CD4-positive, alpha-beta T cell treated with Interleukin-4 for 1 hour (primary cell): ENCODE measurements at places on chromosomes 12 and 14.

GRCh38 chr14:47189911-47190484, 485.4 kb downstream of the MDGA2 start:
- DNase-seq: no peak

GRCh38 chr12:128337431-128338170, 70.6 kb downstream of the TMEM132C start:
- DNase-seq: no peak

DNA sequence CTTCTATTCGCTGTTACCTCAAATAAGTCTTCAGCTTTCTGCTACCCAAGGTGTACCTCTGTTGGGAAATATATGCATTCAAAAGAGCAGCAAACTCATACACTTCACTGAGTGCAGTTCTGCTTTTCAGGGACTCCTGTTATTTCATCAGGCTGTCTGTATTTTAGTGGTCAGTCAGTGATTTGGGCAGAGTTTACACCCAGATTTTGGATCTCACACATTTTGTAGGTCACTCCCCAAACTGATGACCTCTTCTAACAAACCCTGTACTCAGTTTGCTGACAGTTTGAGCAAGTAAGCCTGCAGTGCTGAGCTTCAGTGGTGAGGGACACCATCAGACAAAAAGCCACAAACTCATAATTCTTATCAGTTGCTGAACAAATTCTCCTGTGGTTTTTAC, 8.2 kb upstream of the WASHC4 start:
- DNase-seq: no peak

DNA sequence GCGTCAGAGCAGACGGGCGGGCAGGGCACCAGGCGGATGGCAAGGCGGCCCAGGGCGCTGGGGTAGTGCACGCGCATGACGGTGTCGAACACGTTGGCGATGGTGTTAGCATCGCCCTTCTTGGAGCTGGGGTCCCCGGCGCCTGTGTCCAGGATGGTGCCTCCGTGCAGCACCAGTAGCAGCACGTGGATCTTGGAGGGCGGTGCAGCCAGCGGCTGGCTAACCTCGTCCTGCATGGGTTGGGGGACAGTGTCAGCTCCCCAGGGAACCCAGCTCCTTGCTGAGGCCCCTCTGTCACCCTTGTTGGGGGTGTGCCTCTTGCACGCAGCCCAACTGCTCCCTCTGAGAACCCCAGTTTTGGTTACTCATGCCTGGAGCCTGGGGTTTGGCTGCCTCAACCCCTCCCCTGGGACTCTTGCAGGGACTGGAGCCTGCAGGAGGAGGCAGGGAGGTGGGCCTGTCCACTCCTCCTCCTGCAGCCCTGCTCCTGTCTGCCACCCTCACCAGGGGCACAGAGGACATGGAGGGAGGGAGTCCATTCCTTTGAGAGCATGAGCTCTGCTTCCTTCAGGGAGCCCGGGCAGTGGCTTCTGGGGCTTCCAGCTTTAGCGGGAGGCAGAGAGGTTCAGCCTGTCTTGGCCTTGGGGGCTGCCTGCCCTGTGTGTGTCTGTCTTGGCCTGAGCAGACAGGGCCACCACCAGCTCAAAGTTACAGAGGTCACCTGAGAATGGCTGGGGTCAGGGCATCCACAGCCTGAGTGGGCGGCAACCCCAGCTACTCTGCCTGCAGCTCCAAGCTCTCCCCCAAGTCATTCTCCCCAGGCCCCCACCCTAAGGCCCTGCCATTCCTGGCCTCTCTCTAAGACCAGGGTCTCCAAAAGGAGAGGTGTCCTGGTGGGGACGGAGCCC, 17.1 kb downstream of the ARL6IP4 start:
- no peak for DNase-seq

DNA sequence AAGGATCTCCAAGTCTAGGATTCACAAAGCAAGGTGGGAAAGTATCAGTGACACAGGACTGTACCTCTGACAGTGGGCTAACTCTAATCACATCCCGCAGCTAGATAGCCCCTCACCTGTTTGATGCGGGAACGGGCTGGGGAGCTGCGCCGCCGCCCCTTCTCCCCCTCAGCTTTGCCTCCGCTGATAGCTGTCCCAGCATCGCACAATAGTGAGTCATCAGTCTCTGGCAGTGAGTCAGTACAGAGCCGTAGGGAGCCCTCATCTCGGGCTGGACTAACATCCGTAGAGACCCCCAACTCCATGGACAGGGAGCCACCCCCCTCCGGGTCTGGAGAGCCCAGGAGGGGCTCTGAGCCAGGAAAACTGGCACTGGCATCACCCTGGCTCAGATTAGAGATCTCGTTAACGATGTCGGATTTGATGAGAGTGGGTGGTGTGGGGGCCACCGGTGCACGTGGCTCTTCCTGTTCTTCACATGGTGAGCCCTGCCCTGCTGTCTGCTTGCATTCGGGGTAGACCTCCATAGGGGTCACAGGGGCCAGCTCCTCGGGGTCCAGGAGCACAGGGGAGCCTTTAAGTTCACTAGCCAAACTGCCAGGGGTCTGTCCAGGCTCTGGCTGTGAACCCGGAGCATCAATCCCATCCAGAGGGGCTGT, 10.9 kb downstream of the KMT2D start:
- no peak for DNase-seq

GRCh38 chr12:12717586-12718380, 615 bp downstream of the CDKN1B start:
- DNase-seq: peak; percentile 41

DNA sequence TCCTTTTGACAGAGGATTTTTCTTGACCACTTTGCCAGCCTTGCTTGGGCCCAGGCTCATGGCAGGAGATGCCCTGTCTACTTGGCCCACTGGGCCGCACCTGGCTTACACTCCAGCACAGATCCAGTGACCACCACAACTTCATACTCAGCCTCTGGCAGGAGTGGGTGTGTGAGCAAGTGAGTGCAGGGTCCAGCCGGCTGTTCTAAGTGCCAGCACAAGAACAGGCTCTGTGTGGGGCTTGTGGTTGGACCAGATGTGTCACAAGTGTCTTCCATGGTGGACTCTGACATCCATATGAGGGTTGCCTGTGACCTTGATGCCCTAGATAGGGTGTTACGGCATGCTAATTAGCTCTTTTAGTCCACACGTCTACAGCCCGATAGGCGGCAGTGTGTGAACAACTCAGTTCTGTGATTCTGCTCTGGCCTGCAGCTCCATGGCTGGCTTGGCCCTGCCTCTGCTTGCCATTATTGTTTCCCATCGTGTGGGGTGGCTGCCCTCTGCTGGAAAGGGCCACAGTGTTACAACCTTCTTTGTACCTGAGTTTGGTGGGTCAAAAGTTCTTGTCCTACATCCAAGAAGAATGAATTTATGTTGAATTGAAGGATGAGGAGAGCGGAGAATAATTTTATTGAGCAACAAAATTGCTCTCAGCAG, 1089.1 kb downstream of the SLC6A15 start:
- no peak for DNase-seq

- DNase-seq: no peak
These were observed 57.7 kb downstream of the WNK1 start for GRCh38 chr12:810116-810515.

DNA sequence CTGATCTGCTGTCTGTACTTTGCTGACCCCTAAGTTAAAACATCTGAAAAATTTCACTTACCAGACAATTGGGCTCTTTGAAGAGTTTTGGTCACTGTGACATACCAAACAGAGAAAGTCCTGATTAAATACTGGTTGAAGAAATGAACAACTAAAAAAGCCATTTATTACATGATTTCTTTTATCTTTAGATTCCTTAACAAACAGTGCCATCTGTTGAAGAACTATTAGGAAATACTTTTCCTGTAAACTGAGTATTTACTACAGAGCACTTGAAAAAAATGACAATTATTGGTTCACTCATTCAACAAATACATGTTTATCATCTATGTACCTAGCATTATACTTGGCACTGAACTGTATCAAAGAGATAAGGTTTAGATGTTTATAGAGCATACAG, 6.5 kb upstream of the WASHC4 start:
- DNase-seq: no peak

DNA sequence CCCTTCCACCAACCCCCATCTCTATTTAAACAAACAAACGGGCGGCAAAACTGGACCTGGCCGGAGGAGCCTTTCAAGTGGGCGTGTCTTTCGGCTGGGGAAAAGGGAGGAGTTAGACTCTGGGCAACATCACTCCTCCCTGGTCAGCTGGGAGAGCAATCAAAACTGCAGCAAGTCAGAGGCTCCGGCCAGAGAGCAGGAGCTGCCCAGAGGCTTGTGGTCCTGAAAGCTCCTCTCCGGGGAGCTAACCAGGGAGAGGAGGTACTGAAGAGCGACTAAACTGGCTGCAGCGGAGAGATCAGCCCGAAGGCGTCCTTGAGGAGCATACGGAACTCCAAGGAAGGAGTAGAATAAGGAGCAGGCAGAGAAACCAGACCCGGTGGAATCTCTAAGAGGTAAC, at the start of gene NEUROD4:
NEUROD4 (plus strand) TSS at position 191 of the 400 bp plus-strand sequence. CDS start 6,466 bp downstream, outside the sequence.
- peak; percentile 32 for DNase-seq

- no peak for DNase-seq
These were observed 5.5 kb downstream of the MYO1A start for GRCh38 chr12:57044468-57044867.

DNA sequence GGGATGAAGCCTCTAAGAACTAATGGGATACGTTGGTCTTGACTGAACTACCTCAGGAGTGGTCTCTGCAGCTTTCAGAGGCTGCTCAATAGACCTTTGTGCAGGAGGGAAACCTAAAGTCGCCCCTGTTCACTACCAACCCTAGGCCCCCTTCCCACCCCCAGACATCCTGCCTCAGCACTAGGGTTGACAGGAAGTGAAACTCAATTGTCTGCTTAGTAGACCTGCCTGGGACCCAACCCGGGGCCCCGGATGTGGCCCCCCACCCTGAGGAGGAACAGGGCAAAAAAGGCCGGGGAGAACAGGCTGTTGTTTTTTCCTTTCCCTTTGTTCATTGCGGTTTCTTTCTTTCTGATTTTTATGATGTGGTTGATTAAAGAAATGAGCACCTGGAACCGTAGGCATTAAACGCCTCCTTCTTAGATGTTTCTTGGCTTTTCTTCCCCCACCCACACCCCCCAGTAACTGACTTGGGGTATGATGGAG, 1.6 kb upstream of the DGKA start:
- DNase-seq: peak; percentile 90

GRCh38 chr12:54522243-54522642, 24.7 kb downstream of the NCKAP1L start:
- no peak for DNase-seq

DNA sequence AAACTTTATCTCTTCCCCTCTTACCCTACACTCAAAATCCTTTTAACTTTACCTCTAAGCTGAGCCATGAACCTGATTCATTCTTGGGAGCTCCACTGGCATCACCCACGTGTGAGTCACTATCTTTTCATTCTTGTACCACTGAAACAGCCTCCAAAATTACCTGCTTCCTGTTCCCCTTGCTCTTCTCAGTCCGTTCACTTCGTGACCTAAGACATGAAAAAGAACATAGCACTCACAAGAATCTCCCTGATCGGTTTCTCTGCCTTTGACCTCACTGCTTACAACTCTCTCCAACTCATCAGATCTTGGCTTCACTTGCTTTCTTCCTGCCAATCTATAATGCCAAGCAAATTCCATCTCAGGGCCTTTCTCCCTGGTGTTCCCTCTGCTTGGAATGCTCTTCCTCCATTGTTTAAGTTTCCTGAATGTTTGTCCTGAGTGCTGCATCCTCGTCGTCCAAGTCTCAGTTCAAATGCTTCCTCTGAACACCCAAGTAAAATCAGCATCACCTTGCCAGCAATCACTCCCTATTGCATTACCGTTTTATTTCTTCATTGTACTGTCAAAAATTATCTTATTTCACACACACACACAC, 9.2 kb downstream of the GLIPR1 start:
- DNase-seq: no peak

DNA sequence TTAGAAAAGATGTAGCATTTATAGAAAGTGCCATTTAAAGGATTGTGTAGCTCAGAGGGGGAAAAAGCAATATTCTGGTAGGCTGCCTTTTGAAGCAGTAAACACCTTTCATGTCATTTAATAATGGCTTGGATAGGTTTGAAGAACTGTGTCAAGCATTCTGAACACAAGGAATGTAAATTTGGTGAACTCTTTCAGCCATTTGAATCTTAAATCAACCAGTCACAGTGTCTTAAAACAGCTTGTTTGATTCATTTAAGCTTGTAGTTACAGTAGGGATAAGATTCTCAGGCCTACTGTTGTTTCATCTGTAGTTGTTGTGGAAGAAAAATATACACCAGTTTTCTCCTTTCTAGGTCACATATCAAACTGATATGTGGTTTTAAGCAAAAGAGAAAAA, 299.4 kb upstream of the NOVA1 start:
- no peak for DNase-seq

GRCh38 chr14:104937161-104937560, 12.5 kb downstream of the PLD4 start:
- DNase-seq: no peak
